Activated T-helper 1 cell treated with anti-CD3 and anti-CD28 coated beads, Interleukin-2, amount 50 U/mL, for 16 hours (primary cell): ENCODE measurements at places on chromosomes 12 and 14.

DNA sequence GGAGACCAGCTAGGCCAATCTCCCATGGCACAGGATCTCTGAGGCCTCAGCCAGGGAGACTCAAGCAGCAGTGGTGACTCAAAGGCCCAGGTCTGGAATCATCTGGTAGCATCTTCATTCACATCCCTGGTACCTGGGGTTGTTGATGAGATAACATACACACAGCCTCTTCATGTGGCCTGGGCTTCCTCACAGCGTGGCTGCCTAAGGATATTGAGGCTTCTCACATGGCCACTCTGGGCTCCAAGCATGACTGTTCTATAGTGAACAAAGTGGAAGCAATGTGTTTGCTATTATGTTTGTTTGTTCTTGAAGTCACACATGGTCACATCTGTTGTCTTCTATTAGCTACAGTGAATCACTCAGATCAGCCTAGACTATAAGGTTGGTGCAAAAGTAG lies 584.1 kb downstream of the VRK1 start:
- DNase-seq, result no peak

GRCh38 chr12:52826611-52827498 lies 7.3 kb downstream of the KRT79 start:
- DNase-seq, result no peak

DNA sequence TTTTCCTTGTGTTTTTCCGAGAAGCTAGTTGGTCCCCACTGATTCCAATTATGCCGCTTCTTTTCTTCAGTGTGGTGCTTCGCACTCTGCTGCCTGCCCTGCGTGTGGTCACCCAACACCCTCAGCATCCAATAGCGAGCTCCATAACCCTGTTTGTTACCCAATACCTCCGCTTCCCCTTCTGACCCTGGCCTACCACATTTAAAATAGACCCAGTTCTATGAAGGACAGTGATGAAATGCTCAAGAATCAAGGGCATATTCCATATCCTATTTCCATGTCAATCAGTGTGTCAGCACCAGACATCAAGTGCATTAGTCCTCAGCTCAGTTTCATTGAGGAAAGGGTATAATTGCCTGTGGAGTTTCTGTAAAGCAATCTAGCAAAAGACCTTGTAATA lies 9.5 kb downstream of the NDRG2 start:
- DNase-seq, result no peak

DNA sequence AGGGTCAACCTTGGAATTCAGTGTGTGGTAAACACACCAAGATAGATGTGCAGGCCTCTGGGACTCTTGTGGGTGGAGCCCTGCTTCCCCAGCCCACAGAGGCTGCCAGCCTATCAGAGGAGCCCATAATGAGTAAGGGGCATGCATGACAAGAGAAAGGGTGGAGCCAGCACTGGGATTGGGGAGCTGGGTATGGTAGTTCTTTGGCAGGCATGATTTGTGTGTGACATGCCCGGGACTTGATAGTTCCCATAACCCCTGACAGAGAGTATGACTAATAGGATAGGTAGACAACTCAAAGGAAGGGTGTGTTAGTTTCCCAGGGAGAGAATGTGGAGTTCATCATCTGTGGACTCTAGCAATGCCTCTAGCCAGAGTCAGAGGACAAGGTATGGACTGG lies 143.0 kb downstream of the EMP1 start:
- DNase-seq, result no peak

DNA sequence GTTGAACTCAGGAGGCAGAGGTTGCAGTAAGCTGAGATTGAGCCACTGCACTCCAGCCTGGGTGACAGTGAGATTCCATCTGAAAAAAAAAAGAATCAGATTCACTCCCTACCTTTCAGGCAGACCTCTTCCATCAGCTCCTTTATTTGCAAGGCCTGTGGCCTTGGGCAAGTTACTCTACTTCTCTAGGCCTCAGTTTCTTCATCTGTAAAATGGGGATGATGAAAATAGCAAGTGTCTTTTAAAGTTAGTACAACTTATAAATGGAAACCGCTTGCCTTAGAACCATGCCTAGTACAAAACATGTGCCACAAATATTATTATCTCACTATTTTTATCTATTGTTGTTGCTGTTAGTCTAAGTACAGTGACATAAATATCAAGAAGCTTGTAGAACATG lies 84.3 kb downstream of the STAB2 start:
- no peak for DNase-seq

- no peak for DNase-seq
Observed at GRCh38 chr12:47218191-47218654, 138.5 kb upstream of the AMIGO2 start.

- no peak for DNase-seq
Observed at GRCh38 chr14:105330491-105330895, 15.9 kb downstream of the PACS2 start.

GRCh38 chr14:100568998-100569733 lies 18.1 kb downstream of the BEGAIN start:
- no peak for DNase-seq
